SK-N-SH (cell line): ENCODE measurements at places on chromosomes 12 and 14. TPM values are rescaled to one million over a fixed set of nuclear protein-coding genes. Genes with fewer than 3 reads are reported as not detected.

GRCh38 chr12:89672589-89672979 is 36.1 kb downstream of the ATP2B1 start:
- H3K4me1 ChIP-seq, result peaks cover 4% of the 10 kb centered on the region; the same call in 1 of the 2 replicates
- no peak overlapping the region for H3K27ac ChIP-seq
- no peaks in the 10 kb centered on the region for H3K27me3 ChIP-seq
- H3K36me3 ChIP-seq, result no peaks in the 10 kb centered on the region
- H3K4me3 ChIP-seq, result no peak overlapping the region

The GPR68 gene
- polyA plus RNA-seq, result 0.18 and 0.62 TPM in 2 replicates

GRCh38 chr14:65261425-65261920 is 151.1 kb upstream of the FUT8 start:
- peaks cover 7% of the 10 kb centered on the region; the same call in 1 of the 2 replicates for H3K4me1 ChIP-seq
- no peak for DNase-seq
- H3K27ac ChIP-seq, result peak overlapping the region; percentile 28
- H3K36me3 ChIP-seq, result no peaks in the 10 kb centered on the region

GRCh38 chr12:40232602-40233001 is 7.8 kb downstream of the LRRK2 start:
- no peaks in the 10 kb centered on the region for H3K27me3 ChIP-seq
- H3K4me3 ChIP-seq, result no peak overlapping the region
- no peak overlapping the region for H3K27ac ChIP-seq
- DNase-seq, result no peak

- peak overlapping the region; percentile 82 for H3K27ac ChIP-seq
- H3K36me3 ChIP-seq, result no peaks in the 10 kb centered on the region
- no peak for DNase-seq
- H3K4me1 ChIP-seq, result peaks cover 6% of the 10 kb centered on the region; the same call in 1 of the 2 replicates
- no peaks in the 10 kb centered on the region for H3K27me3 ChIP-seq
Measured at GRCh38 chr12:3204143-3204542, 127.0 kb downstream of the TSPAN9 start.

DNA sequence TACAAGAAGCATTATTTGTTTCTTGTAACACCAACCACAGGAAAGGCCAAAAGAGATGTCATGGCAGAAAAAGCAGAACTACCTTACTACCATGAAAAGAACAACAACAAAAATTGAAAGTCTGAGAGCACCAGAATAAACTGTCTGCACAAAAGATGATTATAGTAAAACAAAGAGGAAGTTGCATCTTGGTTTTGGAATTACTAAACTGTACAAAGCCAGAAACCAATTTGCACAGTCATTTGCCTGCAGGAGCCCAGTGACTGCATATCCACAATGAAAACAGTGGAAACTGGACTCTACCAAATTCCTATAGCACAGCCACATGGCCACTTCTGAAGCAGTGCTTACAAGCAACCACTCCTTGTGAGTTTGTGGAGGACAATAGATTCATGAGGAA is 276.2 kb downstream of the SSPN start:
- no peaks in the 10 kb centered on the region for H3K27me3 ChIP-seq
- H3K27ac ChIP-seq, result no peak overlapping the region
- H3K36me3 ChIP-seq, result peaks cover 16% of the 10 kb centered on the region
- no peaks in the 10 kb centered on the region; the same call in 1 of the 2 replicates for H3K4me1 ChIP-seq
- no peak for DNase-seq
- H3K4me3 ChIP-seq, result no peak overlapping the region

The CD9 gene
- 76.6 and 77.3 TPM in 2 replicates for polyA plus RNA-seq

GRCh38 chr14:78790271-78790670 is 620.1 kb downstream of the NRXN3 start:
- H3K27ac ChIP-seq, result no peak overlapping the region
- H3K36me3 ChIP-seq, result no peaks in the 10 kb centered on the region
- no peaks in the 10 kb centered on the region for H3K4me1 ChIP-seq
- no peak for DNase-seq
- no peak overlapping the region for H3K4me3 ChIP-seq

The ETFBKMT gene
- 1.3 and 1.6 TPM in 2 replicates for polyA plus RNA-seq

The DENR gene
- 19.6 and 23.2 TPM in 2 replicates for polyA plus RNA-seq

DNA sequence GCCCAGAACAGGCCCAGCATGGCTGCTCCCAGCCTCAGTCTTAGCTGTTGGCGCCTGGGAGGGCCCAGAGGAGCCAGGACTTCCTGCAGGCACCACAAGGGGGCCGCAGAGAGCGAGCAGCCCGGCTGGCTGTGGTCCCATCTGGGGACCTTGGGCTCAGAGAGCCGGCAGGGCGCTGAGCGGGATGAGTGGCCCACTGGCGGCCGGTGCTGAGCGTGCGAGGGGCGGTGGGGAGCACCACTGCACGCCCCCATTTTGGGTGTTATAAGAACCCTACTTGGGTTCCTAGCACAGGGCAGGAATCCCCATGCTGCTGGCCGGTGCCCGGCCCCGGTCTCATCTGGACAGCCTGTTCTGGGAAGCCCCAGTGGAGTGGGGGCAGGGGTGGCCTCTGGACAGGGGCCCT is 25.9 kb upstream of the CRIP2 start:
- H3K4me3 ChIP-seq, result no peak overlapping the region
- peak; percentile 96 for DNase-seq
- H3K36me3 ChIP-seq, result peaks cover 52% of the 10 kb centered on the region; the same call in 1 of the 2 replicates
- no peaks in the 10 kb centered on the region for H3K4me1 ChIP-seq
